ENCODE measurements at places on chromosomes 4 and X. TPM values are rescaled to one million over a fixed set of nuclear protein-coding genes. Genes with fewer than 3 reads are reported as not detected.

DNA sequence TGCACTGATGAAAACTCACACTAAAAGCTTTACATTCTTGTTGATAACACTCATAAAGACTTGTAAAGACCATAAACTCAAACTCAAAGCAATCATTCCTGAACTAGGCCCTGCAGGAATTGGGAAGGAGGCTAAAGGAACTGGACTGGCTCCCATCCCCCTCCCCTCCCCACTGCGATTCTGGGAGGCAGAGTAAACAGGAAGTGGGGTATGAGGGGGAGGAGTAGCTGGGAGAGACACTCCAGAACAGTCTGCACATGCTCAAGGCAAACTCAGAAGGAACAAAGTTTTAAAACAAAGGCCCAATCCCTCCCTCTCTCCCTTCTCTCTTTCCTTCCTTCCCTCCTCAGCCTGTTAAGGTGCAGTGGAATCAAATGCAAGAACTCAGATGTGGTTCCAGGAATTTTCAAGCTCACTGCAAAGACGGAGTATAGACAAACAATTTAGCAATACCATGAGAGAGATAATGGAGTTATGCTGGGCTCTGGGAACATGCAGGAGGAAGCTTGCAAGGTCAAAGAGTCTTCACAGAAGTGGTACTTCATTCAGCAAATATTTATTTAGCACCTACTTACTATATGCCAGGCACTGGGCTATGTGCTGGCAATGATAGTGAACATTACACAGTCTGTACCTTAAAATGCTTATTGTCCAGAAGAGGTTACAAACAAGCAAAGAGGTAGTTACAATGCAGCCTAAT lies 15.9 kb downstream of the MID1IP1 start:
- no peak for DNase-seq
- H3K4me3 ChIP-seq: no peak overlapping the region
- no peak overlapping the region for H3K27ac ChIP-seq
- no peaks in the 10 kb centered on the region for H3K36me3 ChIP-seq
- no peaks in the 10 kb centered on the region for H3K27me3 ChIP-seq
- H3K4me1 ChIP-seq: no peaks in the 10 kb centered on the region

GRCh38 chrX:130118441-130119311 lies 8.4 kb upstream of the ELF4 start:
- H3K27me3 ChIP-seq: no peaks in the 10 kb centered on the region
- no peak overlapping the region for H3K4me3 ChIP-seq
- peak overlapping the region; percentile 43 for H3K27ac ChIP-seq
- DNase-seq: no peak
- H3K4me1 ChIP-seq: peaks cover 3% of the 10 kb centered on the region

DNA sequence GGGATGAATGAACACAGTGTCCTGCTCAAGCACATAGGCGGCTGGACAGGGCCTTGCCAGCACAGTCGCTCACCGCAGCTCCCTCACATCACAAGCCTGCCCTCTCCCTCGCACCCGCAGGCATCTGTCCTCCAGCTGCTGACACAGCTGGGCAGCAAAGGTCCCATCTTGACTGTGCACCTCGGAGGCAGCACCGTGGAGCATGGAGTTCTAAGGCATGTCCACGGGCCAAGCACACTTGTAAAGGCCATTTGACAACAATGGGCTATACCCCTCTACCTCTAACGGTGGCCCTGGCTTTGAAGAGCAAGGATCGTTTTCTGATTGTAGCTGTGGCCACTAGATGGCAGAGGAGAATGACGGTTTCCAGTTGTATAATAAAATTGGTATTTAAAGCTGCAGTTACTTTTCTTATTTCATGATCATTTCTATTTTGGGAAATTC lies 53.8 kb downstream of the APLN start:
- H3K4me1 ChIP-seq: no peaks in the 10 kb centered on the region
- no peak overlapping the region for H3K4me3 ChIP-seq
- H3K36me3 ChIP-seq: no peaks in the 10 kb centered on the region
- no peak overlapping the region for H3K27ac ChIP-seq
- DNase-seq: no peak

DNA sequence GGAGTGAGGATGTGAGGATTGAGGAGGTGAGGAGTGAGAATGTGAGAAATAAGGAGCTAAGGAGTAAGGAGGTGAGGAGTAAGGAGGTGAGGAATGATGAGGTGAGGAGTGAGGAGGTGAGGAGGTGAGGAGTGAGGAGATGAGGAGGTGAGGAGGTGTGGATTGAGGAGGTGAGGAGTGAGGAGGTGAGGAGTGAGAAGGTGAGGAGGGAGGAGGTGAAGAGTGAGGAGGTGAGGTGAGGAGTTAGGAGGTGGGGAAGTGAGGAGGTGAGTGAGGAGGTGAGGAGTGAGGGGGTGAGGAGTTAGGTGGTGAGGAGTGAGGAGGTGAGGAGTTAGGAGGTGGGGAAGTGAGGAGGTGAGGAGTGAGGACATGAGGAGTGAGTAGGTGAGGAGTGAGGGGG lies 74.8 kb upstream of the MXD4 start:
- no peaks in the 10 kb centered on the region for H3K27me3 ChIP-seq
- H3K36me3 ChIP-seq: no peaks in the 10 kb centered on the region
- H3K4me1 ChIP-seq: peaks cover 9% of the 10 kb centered on the region
- DNase-seq: no peak
- H3K27ac ChIP-seq: no peak overlapping the region
- no peak overlapping the region for H3K4me3 ChIP-seq

DNA sequence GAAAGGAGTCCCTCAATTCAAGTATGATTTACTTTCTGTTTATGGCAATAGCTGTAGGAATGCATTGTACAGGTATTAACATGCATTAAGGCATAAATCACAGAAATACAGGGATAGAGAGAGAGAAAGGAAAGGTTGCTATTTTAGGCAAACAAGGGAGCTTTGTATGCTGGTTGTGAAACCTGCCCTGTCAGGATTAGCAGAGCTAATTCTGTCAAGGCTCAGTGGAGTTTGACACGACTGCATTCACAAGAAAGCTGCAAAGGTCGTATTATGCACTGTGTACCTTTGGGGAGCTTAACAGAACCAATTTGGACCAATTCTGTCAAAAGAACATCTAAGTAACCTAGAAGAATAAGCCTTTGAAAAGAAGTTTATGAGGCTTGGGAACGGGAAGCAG lies 239.3 kb downstream of the GRIA2 start:
- H3K4me3 ChIP-seq: no peak overlapping the region
- DNase-seq: no peak
- H3K27ac ChIP-seq: no peak overlapping the region
- no peaks in the 10 kb centered on the region for H3K4me1 ChIP-seq
- H3K36me3 ChIP-seq: no peaks in the 10 kb centered on the region

GRCh38 chr4:177511611-177512010 lies 69.4 kb upstream of the AGA start:
- H3K27ac ChIP-seq: no peak overlapping the region
- DNase-seq: peak; percentile 57
- no peaks in the 10 kb centered on the region for H3K36me3 ChIP-seq
- no peaks in the 10 kb centered on the region for H3K4me1 ChIP-seq
- H3K27me3 ChIP-seq: no peaks in the 10 kb centered on the region
- no peak overlapping the region for H3K4me3 ChIP-seq

PRKG2 gene
- total RNA-seq: 23.4 TPM

PRRG3 gene
- 0.19 TPM for total RNA-seq

GRCh38 chr4:184424993-184425758 lies 49.2 kb downstream of the IRF2 start:
- no peaks in the 10 kb centered on the region for H3K27me3 ChIP-seq
- peak overlapping the region; percentile 1 for H3K27ac ChIP-seq
- DNase-seq: no peak
- peaks cover 49% of the 10 kb centered on the region for H3K36me3 ChIP-seq

- H3K4me3 ChIP-seq: no peak overlapping the region
- H3K27me3 ChIP-seq: no peaks in the 10 kb centered on the region
- no peak for DNase-seq
- no peak overlapping the region for H3K27ac ChIP-seq
- no peaks in the 10 kb centered on the region for H3K4me1 ChIP-seq
- no peaks in the 10 kb centered on the region for H3K36me3 ChIP-seq
Observed at GRCh38 chr4:138978028-138978585, 37.5 kb upstream of the NOCT start.

STK32B gene
- 1.5 TPM for total RNA-seq

DNA sequence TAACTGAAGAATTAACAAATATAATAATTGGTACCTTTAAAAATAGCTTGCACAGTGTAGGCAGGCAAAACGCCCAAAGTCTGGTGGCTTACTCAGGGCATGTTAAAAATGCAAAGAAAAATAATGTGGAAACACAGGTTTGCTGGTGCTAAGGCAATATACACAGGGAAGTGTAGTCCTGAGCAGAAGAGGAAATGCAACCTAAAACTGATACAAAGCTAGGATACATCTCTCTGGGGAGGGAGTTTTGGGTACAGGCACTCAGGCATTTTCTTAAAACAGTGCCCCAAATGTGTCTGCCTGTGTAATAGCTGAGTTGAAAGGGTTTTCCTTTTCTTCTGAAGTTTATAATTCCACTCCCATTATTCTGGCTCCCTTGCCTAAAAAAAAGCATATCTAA lies 47.4 kb downstream of the TMPRSS11E start:
- H3K27ac ChIP-seq: no peak overlapping the region
- H3K4me1 ChIP-seq: no peaks in the 10 kb centered on the region
- DNase-seq: no peak

GRCh38 chrX:100747703-100748102 lies 15.8 kb upstream of the SYTL4 start:
- peak overlapping the region; percentile 54 for H3K27ac ChIP-seq
- no peak for DNase-seq
- no peaks in the 10 kb centered on the region for H3K4me1 ChIP-seq
- H3K27me3 ChIP-seq: no peaks in the 10 kb centered on the region
- no peaks in the 10 kb centered on the region for H3K36me3 ChIP-seq

DNA sequence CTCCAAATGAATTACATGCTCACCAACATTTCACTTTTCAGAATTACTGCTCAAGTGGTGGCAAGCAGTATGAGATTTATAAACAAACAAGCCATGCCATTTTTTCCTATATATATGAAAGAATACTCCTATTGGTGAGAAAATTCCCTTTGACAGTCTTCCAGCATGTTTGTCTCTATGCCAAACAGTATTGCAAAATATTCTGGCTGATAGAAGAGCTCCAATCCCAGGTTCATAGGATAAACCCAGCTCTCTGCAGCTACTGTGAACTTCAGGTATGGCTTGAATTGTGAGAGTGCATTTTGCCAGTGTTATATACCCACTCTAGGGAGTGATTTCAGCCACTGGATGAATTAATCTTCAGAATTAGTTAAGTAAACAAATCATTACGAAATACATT lies 108.8 kb downstream of the MAGEC2 start:
- H3K4me1 ChIP-seq: no peaks in the 10 kb centered on the region
- no peaks in the 10 kb centered on the region for H3K27me3 ChIP-seq
- no peak overlapping the region for H3K27ac ChIP-seq
- DNase-seq: no peak
- H3K4me3 ChIP-seq: no peak overlapping the region

- H3K4me1 ChIP-seq: no peaks in the 10 kb centered on the region
- no peaks in the 10 kb centered on the region for H3K36me3 ChIP-seq
- DNase-seq: peak; percentile 36
- H3K4me3 ChIP-seq: no peak overlapping the region
- no peaks in the 10 kb centered on the region for H3K27me3 ChIP-seq
Observed at GRCh38 chrX:65750674-65751469, 83.4 kb downstream of the MSN start.

- H3K36me3 ChIP-seq: no peaks in the 10 kb centered on the region
- no peak for DNase-seq
- H3K27me3 ChIP-seq: no peaks in the 10 kb centered on the region
- no peaks in the 10 kb centered on the region for H3K4me1 ChIP-seq
- H3K4me3 ChIP-seq: no peak overlapping the region
Observed at GRCh38 chr4:12165616-12166015, 736.9 kb upstream of the HS3ST1 start.

- no peaks in the 10 kb centered on the region for H3K36me3 ChIP-seq
- H3K4me3 ChIP-seq: no peak overlapping the region
- no peaks in the 10 kb centered on the region for H3K27me3 ChIP-seq
- no peak for DNase-seq
- H3K4me1 ChIP-seq: no peaks in the 10 kb centered on the region
- H3K27ac ChIP-seq: no peak overlapping the region
Observed at GRCh38 chr4:170093973-170094535, 4.3 kb upstream of the AADAT start.

GRCh38 chr4:1655081-1655480 lies 29.0 kb downstream of the FAM53A start:
- no peak overlapping the region for H3K4me3 ChIP-seq
- H3K27me3 ChIP-seq: no peaks in the 10 kb centered on the region
- H3K36me3 ChIP-seq: no peaks in the 10 kb centered on the region
- H3K27ac ChIP-seq: no peak overlapping the region
- DNase-seq: no peak

DNA sequence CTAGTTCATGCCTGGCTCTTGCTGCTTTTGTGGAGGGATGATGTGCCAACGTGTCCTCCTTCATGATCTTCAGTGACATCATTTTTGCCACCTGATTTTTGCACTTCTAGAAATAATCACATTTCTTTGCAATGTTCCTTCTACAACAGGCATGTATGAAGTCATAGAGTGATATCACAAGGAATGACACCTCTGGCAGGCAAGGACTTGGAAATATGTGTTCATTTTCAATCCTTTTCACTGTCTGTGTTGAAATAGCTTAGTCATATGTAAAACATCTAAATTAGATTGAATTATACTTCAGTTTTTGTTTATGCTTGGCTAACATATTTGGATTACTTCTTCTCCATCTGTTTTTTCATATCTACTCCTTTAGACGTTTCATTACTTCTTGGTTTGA lies 221.2 kb upstream of the STK26 start:
- no peak overlapping the region for H3K4me3 ChIP-seq
- no peak for DNase-seq
- H3K4me1 ChIP-seq: no peaks in the 10 kb centered on the region
- no peaks in the 10 kb centered on the region for H3K27me3 ChIP-seq

- no peak for DNase-seq
- H3K4me3 ChIP-seq: peak within 1 kb of the TSS; percentile 40
- H3K36me3 ChIP-seq: no peaks in the 10 kb centered on the region
Observed at GRCh38 chrX:48835524-48836329, at the start of gene PCSK1N. TSS of gene PCSK1N (minus strand) at chrX:48835610. CDS start at chrX:48835532, 78 bp downstream.

GRCh38 chr4:4457803-4458553 lies 71.1 kb downstream of the NSG1 start:
- H3K27ac ChIP-seq: no peak overlapping the region
- no peak for DNase-seq
- peaks cover 70% of the 10 kb centered on the region for H3K36me3 ChIP-seq
- H3K4me3 ChIP-seq: no peak overlapping the region
- H3K4me1 ChIP-seq: no peaks in the 10 kb centered on the region
- no peaks in the 10 kb centered on the region for H3K27me3 ChIP-seq

GRCh38 chrX:129798888-129799287 lies 19.1 kb downstream of the SASH3 start:
- no peaks in the 10 kb centered on the region for H3K27me3 ChIP-seq
- H3K4me3 ChIP-seq: no peak overlapping the region
- no peaks in the 10 kb centered on the region for H3K4me1 ChIP-seq

DNA sequence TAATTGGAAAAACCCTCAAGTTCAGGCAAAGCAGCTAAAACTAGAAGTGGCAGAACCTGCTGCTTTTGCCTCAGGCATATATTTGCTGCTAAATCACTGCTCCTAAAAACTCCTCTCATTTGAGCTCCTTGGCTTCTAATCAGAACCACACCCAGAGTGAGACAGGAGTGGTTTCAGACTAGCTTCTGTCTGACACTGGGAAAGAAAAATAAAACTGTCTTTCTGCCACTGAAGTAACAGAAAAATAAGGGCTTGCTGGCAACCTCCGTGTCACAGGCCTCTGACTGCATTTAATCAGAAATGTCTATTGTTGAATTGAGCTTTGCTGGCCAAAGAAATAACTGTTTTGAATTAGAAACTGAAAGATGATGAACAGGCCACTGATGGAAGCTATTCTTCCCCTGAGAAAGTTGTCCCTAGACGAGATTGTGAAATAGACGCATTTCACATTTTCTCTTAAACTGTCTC lies 52.1 kb upstream of the RAP2C start:
- H3K36me3 ChIP-seq: no peaks in the 10 kb centered on the region
- DNase-seq: no peak
- no peak overlapping the region for H3K4me3 ChIP-seq
- H3K27me3 ChIP-seq: no peaks in the 10 kb centered on the region

GLRA2 gene
- not detected for total RNA-seq

SLC38A5 gene
- total RNA-seq: 10.6 TPM

Data from Peyer's patch (tissue), 4 donors.